Occipital lobe (tissue), 3 donors: ENCODE measurements at places on chromosomes 5 and 9.

- DNase-seq, result peak; percentile 78
Observed at GRCh38 chr5:132812781-132813598, at the start of gene SOWAHA. Gene SOWAHA (plus strand): TSS chr5:132813302. CDS start chr5:132813622, 320 bp downstream.

DNA sequence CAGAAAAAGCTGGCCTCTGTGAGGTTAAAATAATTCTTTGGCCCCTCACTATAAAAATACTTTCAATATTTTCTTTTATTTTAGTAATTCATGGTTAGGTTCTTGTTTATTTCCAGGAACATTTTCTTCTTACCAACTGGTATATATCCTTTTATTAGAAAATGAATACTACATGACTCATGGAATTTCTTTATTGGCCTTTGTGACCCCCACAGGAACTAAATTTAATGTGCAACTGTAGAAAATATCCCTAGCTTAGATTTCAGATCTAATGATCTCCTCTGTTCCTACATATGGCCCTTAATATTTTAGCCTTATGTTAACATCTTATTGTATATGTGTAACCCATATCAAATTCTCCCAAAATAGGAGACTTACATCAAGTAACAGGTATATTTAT, 429.9 kb downstream of the NR2F1-AS1 start:
- DNase-seq, result no peak

DNA sequence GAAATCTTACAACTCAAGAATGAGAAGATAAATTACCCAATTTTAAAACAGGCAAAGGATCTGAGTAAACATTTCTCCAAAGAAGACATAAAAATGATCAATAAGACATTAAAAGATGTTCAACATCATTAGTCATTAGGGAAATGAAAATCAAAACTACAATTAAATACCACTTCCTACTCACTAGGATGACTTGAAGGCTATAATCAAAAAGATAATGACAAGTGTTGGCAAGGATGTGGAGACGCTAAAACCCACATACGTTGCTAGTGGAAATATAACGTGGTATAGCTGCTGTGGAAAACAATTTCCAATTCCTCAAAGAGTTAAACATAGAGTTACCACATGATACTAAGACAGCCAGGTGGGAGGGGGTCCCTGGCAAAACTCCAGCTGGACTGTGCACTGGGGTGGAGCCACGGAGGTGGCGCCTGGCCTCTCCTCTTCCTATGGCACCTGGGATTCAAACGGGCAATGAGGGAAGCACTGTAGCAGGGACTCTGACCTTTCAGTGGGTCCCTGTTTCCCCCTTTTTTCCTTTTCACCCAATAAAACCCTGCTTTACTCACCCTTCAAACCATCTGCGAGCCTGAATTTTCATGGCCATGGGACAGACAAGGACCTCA, 5.9 kb downstream of the ARSB start:
- DNase-seq, result no peak

DNA sequence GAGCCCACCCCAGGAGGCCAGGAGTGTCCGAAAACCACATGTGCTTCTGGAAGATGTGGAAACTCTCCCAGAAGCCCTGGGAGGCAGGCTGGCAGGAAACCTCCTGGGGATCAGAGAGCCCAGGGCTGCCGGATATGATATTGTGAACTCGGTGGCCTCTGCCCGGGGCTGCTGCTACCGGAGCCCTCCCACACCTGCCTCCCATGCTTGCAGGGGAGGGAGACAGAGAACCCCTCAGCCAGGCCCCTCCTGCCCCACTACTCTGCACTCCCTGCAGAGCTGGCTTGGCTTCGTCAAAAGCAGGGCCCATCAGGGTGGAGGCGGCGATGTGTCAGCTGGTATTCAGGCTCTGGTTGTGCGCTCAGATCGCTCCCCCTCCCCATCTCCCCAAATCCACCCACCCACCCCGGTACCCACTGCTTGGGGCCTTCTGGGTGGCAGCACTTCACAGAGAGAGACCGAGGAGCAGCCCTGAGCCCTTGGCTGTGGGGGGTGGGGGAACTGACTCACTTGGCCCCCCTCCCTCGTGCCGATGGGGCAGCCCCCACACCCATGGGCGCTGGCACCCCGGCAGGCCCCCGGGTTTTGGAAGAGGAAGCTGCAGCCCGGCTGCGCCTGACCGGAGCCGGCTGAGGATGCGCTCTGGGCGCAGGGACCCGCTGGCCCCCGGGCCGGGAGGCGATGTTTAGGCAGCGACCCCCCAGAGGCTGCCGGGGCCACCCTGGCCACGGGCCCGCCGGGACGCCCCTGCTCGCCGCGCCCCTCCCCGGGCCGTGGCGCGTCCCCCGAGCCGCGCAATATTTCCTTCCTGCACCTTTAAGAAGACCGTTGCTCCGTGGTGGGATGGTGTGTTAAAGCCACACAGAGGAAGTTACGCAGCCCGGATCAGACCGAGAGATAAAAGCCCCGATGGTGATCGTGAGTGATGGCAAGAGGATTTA, 786 bp upstream of the NTNG2 start:
- DNase-seq, result no peak
